ENCODE measurements at places on chromosomes 3 and 15. TPM values are rescaled to one million over a fixed set of nuclear protein-coding genes. Genes with fewer than 3 reads are reported as not detected.

SLC51A gene
- total RNA-seq: not detected

DNA sequence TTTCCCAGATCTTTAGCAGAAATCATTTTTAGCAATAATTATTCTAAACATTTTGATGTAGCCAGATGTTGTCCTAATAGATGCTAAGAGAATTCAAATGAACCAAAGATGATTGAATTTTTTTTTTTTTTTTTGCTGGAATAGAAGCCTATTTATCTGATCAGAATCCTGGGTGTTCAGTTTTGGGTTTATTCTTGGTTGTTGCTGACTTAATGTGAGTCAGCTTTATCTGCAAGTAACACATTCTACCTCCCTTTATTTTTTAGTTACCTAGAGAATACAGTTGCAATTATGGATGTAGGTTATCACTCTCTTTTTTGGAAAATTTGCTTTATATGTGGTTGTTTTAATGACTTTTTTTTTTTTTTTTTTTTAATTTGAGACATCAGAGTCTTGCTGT, 6.4 kb downstream of the CEP97 start:
- no peak for DNase-seq

- DNase-seq: no peak
Measured at GRCh38 chr3:150451329-150452048, 43.4 kb downstream of the TSC22D2 start.

DNA sequence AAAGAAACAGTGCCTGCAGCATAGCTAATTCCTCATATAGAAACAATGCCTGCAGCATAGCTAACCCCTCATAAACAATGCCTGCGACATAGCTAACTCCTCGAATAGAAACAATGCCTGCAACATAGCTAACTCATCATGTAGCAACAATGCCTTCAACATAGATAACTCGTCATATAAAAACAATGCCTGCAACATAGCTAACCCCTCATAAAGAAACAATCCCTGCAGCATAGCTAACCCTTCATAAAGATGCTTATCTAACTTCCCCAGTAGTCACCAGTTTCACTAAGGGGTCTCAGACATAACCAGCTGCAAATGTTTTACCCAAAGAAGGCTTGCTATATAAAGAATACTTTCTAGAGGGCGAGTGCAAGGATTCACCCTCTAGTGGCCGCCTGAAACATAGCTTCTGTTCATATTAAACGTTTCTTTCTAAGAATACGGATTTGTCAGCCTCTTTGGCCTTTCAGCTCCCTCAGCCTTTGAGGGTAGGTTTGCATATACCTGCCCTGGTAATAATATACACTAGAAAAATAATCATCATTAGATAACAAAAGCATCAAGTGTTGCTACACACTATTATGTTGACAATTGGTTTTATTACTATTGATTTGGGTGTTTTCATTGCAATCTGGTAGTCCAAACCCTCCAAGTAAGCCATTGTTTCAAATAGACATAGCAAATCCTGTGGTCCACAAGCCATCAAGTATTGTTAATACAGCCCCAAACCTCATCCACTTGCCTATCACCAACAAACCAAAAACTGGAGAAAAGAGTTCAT, 44.4 kb upstream of the FAN1 start:
- no peak for DNase-seq

TRA2B gene
- total RNA-seq: 92.7 TPM
